Cardiac septum (tissue), 1 donor: ENCODE measurements at places on chromosomes 11 and 22.

DNA sequence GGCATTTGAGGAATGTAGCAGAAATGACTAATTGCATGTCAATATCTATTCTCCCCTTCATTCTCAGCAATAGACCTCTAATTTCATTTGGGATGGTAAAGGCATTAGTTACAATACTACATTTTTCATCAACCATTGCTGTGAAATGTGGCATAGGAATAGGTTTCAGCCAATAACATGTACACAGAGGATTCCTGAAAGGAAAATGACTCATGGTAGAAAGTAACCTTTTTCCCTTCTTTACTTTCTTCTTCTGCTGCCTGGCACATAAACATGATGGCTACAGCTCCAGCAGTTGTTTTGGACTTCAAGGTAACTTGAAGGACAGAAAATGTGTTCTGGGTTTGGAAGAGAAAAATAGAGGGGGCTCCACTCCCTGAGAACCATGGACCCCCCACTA, 231.8 kb upstream of the CTSC start:
- no peak for DNase-seq

- DNase-seq: no peak
These were observed 40.2 kb downstream of the MACROD1 start for GRCh38 chr11:64125676-64126075.

DNA sequence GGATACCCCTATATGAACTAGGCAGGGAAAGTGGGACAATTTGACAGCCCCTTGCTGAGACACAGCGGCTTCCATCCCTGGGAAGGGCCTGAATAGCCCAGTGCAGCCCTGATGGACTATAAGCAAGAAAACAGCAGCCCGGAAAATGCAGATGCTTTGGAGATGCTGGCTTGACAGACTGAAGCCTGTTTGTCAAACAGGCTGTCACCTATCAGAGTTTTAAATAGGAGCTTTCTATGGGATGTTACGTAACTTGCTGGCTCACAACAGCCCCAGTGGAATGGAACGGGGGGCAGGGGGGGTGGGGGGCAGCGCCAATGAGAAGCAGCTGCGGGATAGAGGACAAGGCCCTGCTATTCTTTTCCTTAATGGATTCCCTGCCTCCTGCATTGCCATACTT, 91.9 kb upstream of the NTM start:
- DNase-seq: no peak

DNA sequence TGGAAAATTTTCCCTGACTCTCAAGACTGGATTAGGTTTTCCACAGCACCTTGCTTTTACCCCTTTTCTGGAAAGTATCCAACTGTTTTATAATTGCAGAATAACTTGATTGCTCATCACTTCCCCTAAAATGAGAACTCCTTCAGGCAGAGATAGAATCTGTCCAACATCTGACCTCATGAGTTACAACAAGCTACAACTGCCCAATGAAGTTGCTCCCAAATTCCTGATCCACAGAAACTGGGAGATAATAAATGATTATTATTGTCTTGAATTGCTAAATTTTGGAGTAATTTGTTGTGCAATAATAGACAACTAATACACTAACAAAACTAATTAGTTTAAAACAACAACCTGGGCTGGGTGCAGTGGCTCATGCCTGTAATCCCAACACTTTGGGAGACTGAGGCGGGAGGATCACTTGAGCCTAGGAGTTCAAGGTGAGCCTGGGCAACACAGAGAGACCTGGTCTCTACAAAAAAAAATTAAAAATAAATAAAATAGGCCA, 10.0 kb upstream of the CCDC83 start:
- no peak for DNase-seq

- no peak for DNase-seq
These were observed 1482.7 kb downstream of the TBC1D22A start for GRCh38 chr22:48245196-48245485.

DNA sequence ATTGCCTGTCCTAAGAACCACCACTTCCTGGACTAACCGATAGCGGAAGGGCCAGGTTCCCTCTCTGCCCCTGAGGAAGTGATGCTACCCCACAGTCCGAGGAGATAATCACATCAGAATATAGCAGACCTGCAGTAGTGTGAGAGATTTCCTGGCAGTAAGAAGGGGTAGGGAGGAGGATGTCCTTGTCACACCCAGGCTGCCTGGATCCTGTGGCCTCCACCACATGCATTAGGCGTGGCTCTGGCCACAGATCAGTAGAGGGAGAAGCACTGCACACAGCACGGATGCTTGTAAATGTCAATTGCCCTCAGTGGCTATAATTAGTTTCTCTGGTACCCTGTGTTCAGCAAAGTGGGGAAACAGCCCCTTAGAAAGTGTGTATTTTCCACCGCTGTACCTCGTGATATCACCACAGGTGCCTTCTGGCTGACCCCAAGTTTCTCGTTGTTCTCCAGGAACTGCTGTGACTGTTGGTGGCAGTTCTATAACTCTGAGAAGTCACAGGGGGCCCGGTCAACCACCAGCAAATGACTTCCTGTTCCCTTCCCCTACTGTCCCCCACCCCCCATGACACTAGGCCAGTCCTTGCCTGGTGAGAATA, 61.8 kb downstream of the UBASH3B start:
- no peak for DNase-seq

DNA sequence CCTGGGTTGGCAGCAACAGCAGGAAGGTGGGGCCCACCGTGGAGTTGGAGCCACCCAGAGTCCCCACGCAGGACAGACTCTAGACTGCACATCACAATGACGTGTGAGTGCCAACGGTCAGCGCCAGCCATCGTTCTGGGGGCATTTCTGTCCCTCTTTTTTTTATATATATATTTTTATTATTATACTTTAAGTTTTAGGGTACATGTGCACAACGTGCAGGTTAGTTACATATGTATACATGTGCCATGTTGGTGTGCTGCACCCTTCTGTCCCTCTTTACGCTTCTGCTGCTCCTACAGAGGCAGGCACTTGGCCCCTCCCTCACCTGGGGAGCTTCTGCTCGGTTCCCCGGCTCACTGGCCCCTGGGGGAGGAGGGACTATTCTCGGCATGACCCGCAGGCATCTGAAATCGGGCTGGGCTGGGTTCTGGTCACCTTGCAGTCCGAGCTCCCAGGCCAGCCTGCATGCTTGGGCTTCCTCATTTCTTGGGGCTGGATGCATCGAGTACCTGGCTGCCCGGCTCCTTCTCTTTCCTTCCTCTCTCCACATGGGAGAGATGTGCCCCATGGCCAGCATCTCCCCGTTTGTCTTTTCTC, 787.4 kb downstream of the TBC1D22A start:
- DNase-seq: no peak

GRCh38 chr11:122098261-122098980, 17.6 kb downstream of the BLID start:
- no peak for DNase-seq

DNA sequence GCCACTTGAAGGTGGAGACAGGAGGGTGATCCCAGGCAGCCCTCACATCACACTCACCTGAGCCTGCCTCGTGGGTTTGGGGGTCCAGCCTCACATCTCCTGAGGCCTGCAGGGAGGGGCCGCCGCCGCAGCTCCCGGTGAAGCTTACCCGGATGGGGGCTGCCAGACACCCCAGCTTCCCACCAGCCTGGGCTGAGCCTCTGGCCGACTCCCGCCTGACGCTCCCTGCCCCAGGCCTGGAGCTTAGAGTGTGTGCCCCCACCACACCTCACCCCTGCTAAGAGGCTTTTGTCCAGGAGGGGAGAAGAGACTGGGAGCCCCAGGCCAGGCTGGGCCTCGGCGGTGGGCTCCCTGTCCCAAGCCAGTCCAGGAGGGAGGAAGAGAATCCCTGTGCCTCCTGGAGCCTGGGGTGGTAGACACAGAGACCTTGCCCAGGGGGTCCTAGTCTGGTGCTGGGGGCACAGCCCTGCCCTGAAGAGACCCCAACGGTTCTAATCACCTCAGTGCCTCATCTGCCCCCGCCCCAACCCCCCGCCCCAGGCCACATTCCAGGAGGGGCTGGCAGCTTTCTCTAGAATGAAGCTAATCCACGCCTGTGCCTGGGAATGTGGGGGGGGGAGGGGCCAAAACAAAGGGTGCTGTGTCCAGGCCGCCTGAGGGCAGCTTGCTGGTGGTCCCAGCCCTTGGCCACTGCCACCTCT, at the start of gene SLC16A8:
Gene SLC16A8, minus strand, starts transcription at position 254 of the 701 bp plus-strand sequence. CDS start 1,311 bp downstream, outside the sequence.
- no peak for DNase-seq

- no peak for DNase-seq
These were observed 1.6 kb downstream of the SPTBN2 start for GRCh38 chr11:66727282-66728037.

- no peak for DNase-seq
These were observed 182.8 kb downstream of the WNT11 start for GRCh38 chr11:76023236-76024068.

- DNase-seq: no peak
These were observed 8.4 kb downstream of the DAGLA start for GRCh38 chr11:61688365-61689163.

- DNase-seq: no peak
These were observed 1.7 kb upstream of the TUBGCP6 start for GRCh38 chr22:50246242-50247175.

DNA sequence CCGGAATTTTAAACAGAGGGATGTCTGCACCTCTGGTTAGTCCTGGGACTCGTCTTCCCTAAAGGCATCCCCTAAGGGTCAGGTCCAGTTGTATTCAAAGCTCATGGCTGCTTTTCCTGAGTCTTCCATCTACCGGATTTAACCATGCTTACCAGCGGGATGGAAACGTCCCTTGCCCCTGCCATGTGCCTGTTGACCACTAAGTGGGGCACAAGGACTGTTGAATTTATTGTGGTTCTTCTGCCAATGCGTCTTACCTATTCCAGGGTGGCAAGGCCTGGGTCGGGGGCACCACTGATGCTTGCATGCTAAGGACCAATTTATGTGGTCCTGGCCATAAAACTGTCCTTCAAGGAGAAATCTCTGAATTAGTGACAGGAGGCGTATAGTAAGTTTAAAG, 25.6 kb downstream of the ANKRD42 start:
- no peak for DNase-seq

GRCh38 chr11:91104237-91104636, 881.4 kb upstream of the CHORDC1 start:
- DNase-seq: no peak

DNA sequence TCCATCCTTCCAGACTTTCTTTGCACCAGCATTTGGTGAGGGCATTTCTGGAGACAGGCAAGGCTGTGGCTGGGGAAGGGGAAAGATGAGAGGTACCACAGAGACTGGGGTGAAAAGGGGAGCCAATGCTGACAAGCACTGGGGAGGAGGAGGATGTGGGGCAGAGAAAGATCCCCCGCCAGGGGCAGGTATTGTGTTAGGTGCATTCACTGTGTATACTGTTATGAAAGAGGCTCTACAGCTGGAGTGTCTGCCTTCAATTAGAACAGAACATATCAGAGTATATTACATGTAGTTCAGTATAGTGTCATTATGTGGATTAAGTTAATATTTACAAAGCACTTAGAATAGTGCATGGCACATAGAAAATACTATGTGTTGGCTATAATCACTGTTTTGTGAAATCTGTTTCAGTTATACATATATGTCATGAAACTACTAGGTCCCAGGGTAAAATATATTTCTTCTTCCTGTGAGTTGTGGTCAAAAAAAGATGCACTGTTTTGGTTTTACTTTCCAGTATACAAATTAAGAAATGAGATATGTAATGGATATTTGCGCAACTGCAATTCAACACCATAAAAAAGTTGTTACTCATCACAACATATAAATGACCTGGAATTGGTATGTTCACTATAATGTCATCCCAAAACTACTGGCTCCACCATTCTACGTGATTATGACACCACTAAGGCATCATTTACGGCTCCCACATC, 8.4 kb downstream of the MSANTD2 start:
- DNase-seq: no peak

- DNase-seq: no peak
These were observed 206.3 kb upstream of the BLID start for GRCh38 chr11:122322329-122322728.

DNA sequence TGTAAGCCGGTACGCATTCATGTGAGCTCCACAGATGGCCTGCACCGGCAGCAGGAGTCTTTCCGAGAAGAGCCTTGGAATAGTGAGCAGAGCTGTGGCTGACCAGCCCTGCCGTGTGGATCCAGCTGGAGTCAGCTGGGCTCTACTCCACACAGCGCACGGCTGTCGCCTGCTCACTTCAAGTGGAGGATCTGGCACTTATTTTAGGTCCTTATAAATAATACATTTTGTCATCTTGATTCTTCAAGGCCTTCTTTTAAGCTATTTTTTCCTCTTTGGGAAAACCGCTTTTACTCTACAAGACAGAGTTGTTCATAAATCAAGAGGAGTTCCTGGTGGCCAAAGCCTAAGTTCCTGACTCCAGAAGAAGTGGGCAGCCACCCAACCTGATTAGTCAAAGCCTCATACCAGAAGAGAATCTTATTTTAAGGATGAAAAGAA, 93.8 kb downstream of the KCNC1 start:
- DNase-seq: no peak

GRCh38 chr11:48307760-48308386, 1.9 kb downstream of the OR4S1 start:
- peak; percentile 70 for DNase-seq

GRCh38 chr11:12762278-12762677, 88.1 kb downstream of the TEAD1 start:
- no peak for DNase-seq

GRCh38 chr22:19765477-19766239, 5.1 kb downstream of the TBX1 start:
- DNase-seq: no peak

GRCh38 chr22:29126670-29127395, 54.0 kb downstream of the KREMEN1 start:
- no peak for DNase-seq

- DNase-seq: no peak
These were observed 27.0 kb upstream of the POU2AF1 start for GRCh38 chr11:111406091-111406490.

- DNase-seq: no peak
These were observed 2267.9 kb upstream of the RAG2 start for GRCh38 chr11:38865922-38866321.

GRCh38 chr22:48456449-48456848, 1371.2 kb downstream of the BRD1 start:
- peak; percentile 10 for DNase-seq

- DNase-seq: peak; percentile 79
These were observed 10.9 kb downstream of the PHLDB1 start for GRCh38 chr11:118618115-118618990.

DNA sequence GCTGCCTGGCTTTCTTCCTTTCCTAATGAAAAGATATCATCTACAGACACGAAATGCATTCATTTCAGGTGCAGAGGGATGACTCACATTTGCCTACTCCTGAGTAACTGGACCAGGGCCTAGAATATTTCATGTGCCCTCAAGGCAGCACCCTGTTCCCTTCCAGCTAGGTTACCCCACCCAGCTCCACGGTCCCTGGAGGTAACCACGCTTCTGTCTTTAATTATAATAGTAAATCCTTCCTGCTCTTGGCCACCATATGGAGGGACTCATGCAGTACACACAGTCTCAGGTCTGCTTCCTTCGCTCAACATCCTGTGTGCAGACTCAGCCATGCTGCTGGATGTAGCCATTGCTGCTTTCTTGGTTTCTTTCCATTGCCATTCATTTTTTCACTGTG, 22.3 kb downstream of the DHCR7 start:
- DNase-seq: no peak
